ENCODE measurements at places on chromosomes 3 and 15. TPM values are rescaled to one million over a fixed set of nuclear protein-coding genes. Genes with fewer than 3 reads are reported as not detected.

The ARMC8 gene
- total RNA-seq, result 26.2 TPM

The SPESP1 gene
- 4.4 TPM for total RNA-seq

The DPPA4 gene
- total RNA-seq, result not detected

The DAPK2 gene
- total RNA-seq, result 0.78 TPM

The A4GNT gene
- total RNA-seq, result not detected

The SLC22A13 gene
- 1.6 TPM for total RNA-seq

The MUC20 gene
- total RNA-seq, result 0.52 TPM

The LRRC15 gene
- total RNA-seq, result not detected

The WDR72 gene
- not detected for total RNA-seq

The PLOD2 gene
- 99.2 TPM for total RNA-seq

The C3orf33 gene
- 2.7 TPM for total RNA-seq

The UBL7 gene
- total RNA-seq, result 81.8 TPM

The HEG1 gene
- 100 TPM for total RNA-seq

The SI gene
- total RNA-seq, result not detected

The TMED3 gene
- 174 TPM for total RNA-seq

The ANKRD34C gene
- total RNA-seq, result not detected

The ISLR2 gene
- total RNA-seq, result 4.4 TPM

The IQCF5 gene
- total RNA-seq, result not detected

The ADIPOQ gene
- not detected for total RNA-seq

The SRGAP3 gene
- total RNA-seq, result 2.2 TPM

The GREM1 gene
- 96.8 TPM for total RNA-seq

The ARPP21 gene
- 0.24 TPM for total RNA-seq

The SLC12A1 gene
- 0.13 TPM for total RNA-seq

The SCN11A gene
- total RNA-seq, result under 0.01 TPM

The MYH15 gene
- 0.08 TPM for total RNA-seq

The MFN1 gene
- total RNA-seq, result 19.5 TPM

The ALDH1L1 gene
- not detected for total RNA-seq

The TMEM45A gene
- 53.7 TPM for total RNA-seq

The RPP25 gene
- 18.0 TPM for total RNA-seq

The SLC27A2 gene
- total RNA-seq, result 0.13 TPM

The CCDC14 gene
- total RNA-seq, result 11.9 TPM

The P3H2 gene
- total RNA-seq, result 8.1 TPM

The NUSAP1 gene
- total RNA-seq, result 40.2 TPM

The CADPS gene
- 1.9 TPM for total RNA-seq

The KIF7 gene
- 7.9 TPM for total RNA-seq
